ENCODE measurements at places on chromosomes 11 and 22. TPM values are rescaled to one million over a fixed set of nuclear protein-coding genes. Genes with fewer than 3 reads are reported as not detected.

DNA sequence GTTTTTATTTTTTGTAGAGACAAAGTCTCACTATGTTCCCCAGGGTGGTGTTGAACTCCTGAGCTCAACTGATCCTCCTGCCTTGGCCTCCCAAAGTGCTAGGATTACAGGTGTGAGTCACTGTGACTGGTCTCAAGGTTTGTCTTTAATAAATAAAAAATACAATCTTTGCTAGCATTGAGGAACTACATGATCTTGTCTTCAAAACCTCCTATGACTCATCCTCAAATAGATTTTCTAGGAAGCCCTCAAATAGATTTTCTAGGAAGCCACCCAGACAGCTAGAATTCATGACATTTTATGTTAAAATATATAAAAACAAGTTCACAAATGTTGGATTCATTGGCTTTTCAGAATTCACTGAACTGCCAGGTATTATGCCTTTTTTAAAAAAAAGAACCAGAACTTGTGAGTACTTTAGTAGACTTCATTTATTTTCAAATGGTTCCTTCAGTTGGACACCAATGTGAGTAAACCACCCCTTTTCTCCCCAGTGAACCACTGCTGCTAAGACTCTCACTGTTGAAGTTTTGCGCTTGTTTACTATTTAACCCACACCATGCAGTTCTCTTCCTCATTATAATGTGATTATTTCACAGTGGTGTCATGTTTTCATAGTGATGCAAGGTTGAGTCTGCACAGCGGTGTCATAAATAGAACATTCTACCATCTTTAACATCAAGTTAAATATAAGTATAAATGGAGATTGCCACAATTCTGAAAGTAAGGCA, 303.9 kb downstream of the CASP12 start:
- DNase-seq, result no peak

GRCh38 chr11:117915672-117916235, 13.4 kb downstream of the TMPRSS13 start:
- no peak for DNase-seq

GRCh38 chr11:18013790-18014507, 1.1 kb upstream of the SERGEF start:
- no peak for DNase-seq

DNA sequence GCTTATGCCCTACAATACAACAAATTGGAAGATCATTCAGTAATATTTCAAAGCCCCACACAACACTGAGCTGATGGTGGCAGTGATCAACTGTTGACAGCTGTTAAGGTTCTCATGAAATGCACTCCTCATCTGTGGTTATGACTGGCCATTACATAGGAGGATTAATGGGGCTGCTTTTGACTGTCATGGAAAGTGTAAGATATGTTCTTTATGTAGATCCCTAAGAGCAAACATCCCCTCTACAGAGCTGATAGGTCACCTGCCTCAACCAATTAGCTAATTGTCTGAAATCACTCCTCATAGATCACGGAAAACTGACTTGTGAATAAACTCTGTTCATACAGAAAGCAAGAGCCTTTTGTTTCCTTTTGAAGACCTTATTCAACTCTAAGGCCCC, 78.1 kb downstream of the GAB2 start:
- DNase-seq, result no peak

MAP6 gene
- 17.7 TPM for total RNA-seq

DNA sequence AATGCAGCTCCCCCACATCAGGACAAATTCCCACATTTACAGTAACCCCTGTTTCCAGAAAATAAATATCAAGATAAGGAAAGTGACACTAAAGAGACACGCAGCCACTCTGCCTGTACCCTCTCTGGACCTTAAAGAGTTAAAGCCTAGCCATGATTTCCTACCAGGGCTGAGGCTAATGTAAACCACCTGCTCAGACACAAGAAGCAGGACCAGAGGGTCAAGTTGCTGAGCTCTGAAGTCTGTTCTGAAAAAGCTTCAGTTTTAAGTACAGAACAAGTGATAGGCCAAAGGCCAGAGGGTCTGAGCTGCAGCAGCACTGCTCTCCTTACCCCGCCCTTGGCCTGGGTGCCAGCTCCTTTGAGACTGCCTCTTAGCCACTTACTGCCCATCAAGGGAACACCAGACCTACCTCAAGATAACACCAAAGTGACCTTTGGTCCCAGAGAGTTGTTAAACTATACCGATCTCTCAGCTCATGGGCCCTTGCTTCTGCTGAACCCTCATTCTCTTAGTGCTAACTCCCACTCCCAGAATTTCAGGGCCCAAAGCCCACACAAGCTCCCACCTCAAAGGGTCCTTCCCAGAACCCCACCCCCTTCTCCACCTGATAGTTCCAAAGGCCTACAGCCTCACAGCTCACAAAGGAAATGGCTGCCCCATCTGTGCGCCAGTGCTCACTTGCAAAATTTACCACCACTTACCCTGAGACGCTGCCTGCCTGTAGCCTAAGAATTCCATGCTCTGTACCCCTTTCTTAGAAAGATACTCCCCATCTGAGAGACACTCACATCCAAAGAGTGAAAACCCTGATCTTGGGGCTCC, 40.5 kb downstream of the IL18BP start:
- peak; percentile 87 for DNase-seq

RGL4 gene
- total RNA-seq, result not detected

GRCh38 chr11:49208006-49208721, at the start of gene FOLH1:
Gene FOLH1 (minus strand): TSS chr11:49208602. CDS start chr11:49208409, 193 bp downstream.
- peak; percentile 26 for DNase-seq

All from mucosa of descending colon (tissue), 3 donors.